Brain pericyte (primary cell): ENCODE measurements at places on chromosomes 7 and 10.

- no peak for DNase-seq
These were observed 379.1 kb downstream of the TCERG1L start for GRCh38 chr10:130932326-130933007.

GRCh38 chr10:109974504-109975191, 33.1 kb upstream of the ADD3 start:
- DNase-seq: no peak

- no peak for DNase-seq
These were observed 335.2 kb upstream of the NPSR1 start for GRCh38 chr7:34322841-34323240.

DNA sequence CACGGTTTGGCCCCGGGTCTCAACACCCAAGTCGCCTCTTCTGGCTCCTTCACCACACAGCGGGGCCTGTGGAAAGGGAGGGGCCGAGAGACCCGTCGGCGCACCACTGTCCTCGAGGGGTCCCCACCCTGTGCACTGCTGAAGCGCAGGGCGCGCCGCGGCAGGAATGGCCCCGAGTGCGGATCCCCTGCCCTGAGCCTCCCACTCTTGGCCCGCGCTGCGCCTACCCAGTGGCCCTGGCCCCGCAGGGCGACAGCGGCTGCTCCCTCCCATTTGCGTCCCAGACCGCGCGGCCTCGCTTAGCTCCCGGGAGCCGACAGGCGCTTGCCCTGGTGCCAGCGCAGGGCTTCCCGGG, 2.1 kb upstream of the SFMBT2 start:
- no peak for DNase-seq

GRCh38 chr10:121900443-121901174, 27.2 kb downstream of the ATE1 start:
- peak; percentile 24 for DNase-seq

GRCh38 chr7:71145906-71146901, 14.3 kb downstream of the GALNT17 start:
- no peak for DNase-seq

- no peak for DNase-seq
These were observed 89.2 kb upstream of the FGL2 start for GRCh38 chr7:77288676-77289320.

DNA sequence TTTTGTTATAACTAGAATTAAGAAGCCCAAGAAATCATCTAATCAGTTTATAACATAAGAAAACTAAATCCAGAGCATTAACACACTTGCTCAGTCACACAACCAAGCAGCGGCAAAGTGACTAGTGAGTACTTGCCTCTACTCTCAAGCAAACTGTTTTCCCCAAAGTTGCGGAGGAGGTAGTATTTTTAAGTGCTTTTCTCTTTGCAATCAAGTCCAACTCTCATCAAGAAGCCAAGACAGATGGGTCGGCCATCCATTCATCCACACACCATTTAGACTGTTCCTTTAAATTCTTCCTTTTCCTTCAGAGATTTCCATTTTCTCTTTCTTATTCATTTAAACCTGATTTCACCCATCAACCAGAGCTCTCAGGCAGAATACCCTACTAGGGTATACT, 25.4 kb downstream of the ARHGAP21 start:
- DNase-seq: no peak

GRCh38 chr7:50208378-50208982, 96.0 kb upstream of the IKZF1 start:
- no peak for DNase-seq

GRCh38 chr7:130369110-130369711, 11.1 kb upstream of the CPA1 start:
- DNase-seq: no peak

DNA sequence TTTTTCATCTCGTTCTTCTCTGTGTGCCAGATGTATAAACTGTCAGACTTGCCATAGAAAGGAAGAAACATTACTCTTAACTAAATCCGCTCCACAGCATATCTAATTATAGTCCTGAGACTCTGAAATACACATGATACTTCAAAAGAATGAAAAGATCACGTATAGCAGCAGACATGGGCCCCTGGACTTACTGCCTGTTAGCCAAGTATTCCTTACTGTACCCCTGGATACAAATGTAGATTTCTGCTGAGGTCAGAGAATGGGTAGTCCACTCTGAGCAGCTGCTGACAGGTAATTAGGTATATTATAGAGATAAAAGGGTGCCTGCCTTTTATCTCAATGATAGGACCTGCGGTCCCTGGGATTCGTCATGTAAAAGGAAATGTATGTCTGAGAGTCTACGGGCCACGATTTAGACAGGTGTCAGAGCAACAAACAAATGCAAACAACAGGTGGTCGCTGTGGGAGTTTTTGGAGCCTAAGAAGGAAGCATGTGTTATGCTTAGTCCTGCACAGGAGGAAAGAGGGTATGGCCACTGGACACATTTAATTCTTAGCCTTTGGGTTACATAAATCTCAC, 69.4 kb downstream of the VOPP1 start:
- no peak for DNase-seq

GRCh38 chr10:92914478-92915325, 66.4 kb downstream of the EXOC6 start:
- DNase-seq: no peak
